ENCODE measurements at places on chromosomes 16 and 17. TPM values are rescaled to one million over a fixed set of nuclear protein-coding genes. Genes with fewer than 3 reads are reported as not detected.
A peak's percentile ranks its signal among the peaks of the same experiment; 100 is the strongest.

- peak overlapping the region; percentile 79 for H3K27ac ChIP-seq
- DNase-seq = no peak
- H3K4me3 ChIP-seq = peak overlapping the region; percentile 50
- no peaks in the 10 kb centered on the region for H3K27me3 ChIP-seq
- H3K4me1 ChIP-seq = peaks cover 28% of the 10 kb centered on the region
- H3K36me3 ChIP-seq = peaks cover 70% of the 10 kb centered on the region
Measured at GRCh38 chr17:75827308-75828075, 16.7 kb downstream of the UNC13D start.

- H3K27me3 ChIP-seq = peaks cover 28% of the 10 kb centered on the region
- no peaks in the 10 kb centered on the region for H3K36me3 ChIP-seq
- H3K27ac ChIP-seq = no peak overlapping the region
- H3K4me3 ChIP-seq = no peak overlapping the region
- H3K4me1 ChIP-seq = no peaks in the 10 kb centered on the region
Measured at GRCh38 chr17:72299592-72299991, 178.8 kb downstream of the SOX9 start.

GRCh38 chr17:1992541-1992940 lies 32.6 kb downstream of the RTN4RL1 start:
- H3K36me3 ChIP-seq = no peaks in the 10 kb centered on the region
- no peak for DNase-seq
- no peaks in the 10 kb centered on the region for H3K27me3 ChIP-seq
- H3K27ac ChIP-seq = no peak overlapping the region
- no peak overlapping the region for H3K4me3 ChIP-seq

GRCh38 chr16:87507351-87508069 lies 14.7 kb upstream of the ZCCHC14 start:
- H3K27me3 ChIP-seq = no peaks in the 10 kb centered on the region
- H3K4me1 ChIP-seq = peaks cover 19% of the 10 kb centered on the region
- peak overlapping the region; percentile 57 for H3K27ac ChIP-seq
- no peaks in the 10 kb centered on the region for H3K36me3 ChIP-seq

DNA sequence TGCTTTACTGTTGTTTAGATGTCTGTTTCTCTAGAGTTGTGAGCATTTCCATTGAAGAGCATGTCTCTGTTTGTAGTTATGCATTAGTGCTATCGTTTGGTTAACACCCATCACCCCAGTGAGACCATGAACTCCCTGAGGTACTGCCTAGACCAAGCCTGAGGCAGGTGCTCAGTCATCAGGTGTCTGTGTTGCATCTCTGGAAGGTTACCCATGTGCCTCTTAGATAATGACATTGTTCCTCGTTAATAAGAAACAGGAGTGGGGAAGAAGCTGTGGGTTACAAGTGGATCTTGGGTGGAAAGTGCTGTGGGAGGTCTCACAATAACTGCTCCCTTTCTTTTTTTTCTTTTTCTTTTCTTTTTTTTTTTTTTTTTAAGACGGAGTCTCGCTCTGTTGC lies 18.3 kb downstream of the DNAJA3 start:
- H3K27ac ChIP-seq = no peak overlapping the region
- no peaks in the 10 kb centered on the region for H3K4me1 ChIP-seq
- H3K27me3 ChIP-seq = no peaks in the 10 kb centered on the region
- DNase-seq = no peak
- H3K4me3 ChIP-seq = no peak overlapping the region

GRCh38 chr16:57993438-57993837 lies 7.0 kb downstream of the ZNF319 start:
- H3K4me3 ChIP-seq = no peak overlapping the region
- no peak overlapping the region for H3K27ac ChIP-seq
- H3K36me3 ChIP-seq = peaks cover 30% of the 10 kb centered on the region
- no peaks in the 10 kb centered on the region for H3K27me3 ChIP-seq
- DNase-seq = no peak
- peaks cover 13% of the 10 kb centered on the region for H3K4me1 ChIP-seq

GRCh38 chr17:6427279-6427781 lies 7.6 kb downstream of the AIPL1 start:
- no peak for DNase-seq
- H3K27me3 ChIP-seq = no peaks in the 10 kb centered on the region
- no peaks in the 10 kb centered on the region for H3K4me1 ChIP-seq
- no peaks in the 10 kb centered on the region for H3K36me3 ChIP-seq
- no peak overlapping the region for H3K4me3 ChIP-seq

GRCh38 chr17:83132251-83133081 lies 53.1 kb downstream of the METRNL start:
- no peak for DNase-seq
- no peaks in the 10 kb centered on the region for H3K4me1 ChIP-seq
- H3K27ac ChIP-seq = no peak overlapping the region
- no peaks in the 10 kb centered on the region for H3K36me3 ChIP-seq
- H3K4me3 ChIP-seq = no peak overlapping the region

GRCh38 chr16:56614549-56614991 lies 6.2 kb downstream of the MT2A start:
- no peak overlapping the region for H3K4me3 ChIP-seq
- no peaks in the 10 kb centered on the region for H3K36me3 ChIP-seq
- no peak for DNase-seq

- H3K27me3 ChIP-seq = no peaks in the 10 kb centered on the region
- DNase-seq = no peak
- H3K4me1 ChIP-seq = peaks cover 12% of the 10 kb centered on the region
Measured at GRCh38 chr16:30691907-30692306, 7.1 kb upstream of the SRCAP start.

DNA sequence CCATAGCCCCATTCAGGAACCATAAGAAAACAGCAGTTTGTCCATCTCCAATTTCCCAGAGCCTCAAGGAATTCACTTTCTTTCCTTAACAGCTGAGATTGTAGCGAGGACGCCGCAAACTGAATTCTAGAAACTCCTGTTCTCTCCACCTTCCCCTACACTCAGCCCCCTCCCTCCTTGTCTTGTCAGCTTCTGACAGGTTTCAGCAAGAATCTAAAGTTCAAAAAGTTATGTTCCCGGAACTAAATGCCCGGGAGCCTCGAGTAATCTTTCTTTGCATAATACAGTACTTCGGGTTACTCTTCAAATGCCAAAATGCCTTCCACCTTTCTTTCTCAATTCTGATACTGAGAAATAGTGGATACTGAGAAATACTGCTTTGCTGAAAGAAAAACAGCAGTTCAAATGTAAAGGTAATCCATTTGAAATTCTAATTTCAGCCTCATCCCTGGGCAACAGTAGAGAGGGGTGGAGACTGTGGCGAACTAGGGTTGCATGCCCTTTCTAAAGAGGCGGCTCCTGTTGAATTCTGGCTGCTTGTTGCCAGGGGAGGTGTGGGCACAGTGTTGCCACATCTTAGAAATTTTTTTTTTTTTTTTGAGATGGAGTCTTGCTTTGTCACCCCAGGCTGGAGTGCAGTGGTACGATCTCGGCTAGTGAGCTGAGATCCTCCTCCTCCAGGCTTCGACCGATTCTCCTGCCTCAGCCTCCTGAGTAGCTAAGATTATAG lies 63.5 kb upstream of the USP7 start:
- H3K27ac ChIP-seq = no peak overlapping the region
- no peaks in the 10 kb centered on the region for H3K27me3 ChIP-seq
- H3K36me3 ChIP-seq = no peaks in the 10 kb centered on the region
- H3K4me3 ChIP-seq = no peak overlapping the region

The CCL14 gene
- total RNA-seq = 54.3 TPM

DNA sequence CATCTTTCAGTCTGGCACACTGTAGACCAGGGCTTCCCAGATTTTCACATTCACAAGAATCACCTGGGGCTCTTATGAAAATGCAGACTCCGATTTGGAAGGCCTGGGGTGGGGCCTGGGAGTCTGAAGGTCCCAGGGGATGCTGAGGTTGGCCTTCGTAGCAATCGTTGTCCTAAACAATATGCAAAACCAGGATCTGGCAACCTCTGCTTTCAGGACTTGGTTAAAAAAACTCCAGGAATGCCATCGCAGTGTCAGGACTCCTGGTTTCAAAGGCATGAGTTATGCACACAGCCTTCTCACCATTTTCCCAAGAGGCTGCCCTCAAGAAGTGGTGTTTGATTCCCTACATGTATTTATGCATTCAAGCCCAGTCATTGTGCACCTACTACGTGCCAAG lies 6.7 kb downstream of the CLEC19A start:
- H3K27me3 ChIP-seq = no peaks in the 10 kb centered on the region
- H3K4me3 ChIP-seq = no peak overlapping the region
- DNase-seq = no peak
- H3K36me3 ChIP-seq = no peaks in the 10 kb centered on the region
- H3K27ac ChIP-seq = no peak overlapping the region
- H3K4me1 ChIP-seq = peaks cover 17% of the 10 kb centered on the region

The ABAT gene
- total RNA-seq = 15.9 TPM

DNA sequence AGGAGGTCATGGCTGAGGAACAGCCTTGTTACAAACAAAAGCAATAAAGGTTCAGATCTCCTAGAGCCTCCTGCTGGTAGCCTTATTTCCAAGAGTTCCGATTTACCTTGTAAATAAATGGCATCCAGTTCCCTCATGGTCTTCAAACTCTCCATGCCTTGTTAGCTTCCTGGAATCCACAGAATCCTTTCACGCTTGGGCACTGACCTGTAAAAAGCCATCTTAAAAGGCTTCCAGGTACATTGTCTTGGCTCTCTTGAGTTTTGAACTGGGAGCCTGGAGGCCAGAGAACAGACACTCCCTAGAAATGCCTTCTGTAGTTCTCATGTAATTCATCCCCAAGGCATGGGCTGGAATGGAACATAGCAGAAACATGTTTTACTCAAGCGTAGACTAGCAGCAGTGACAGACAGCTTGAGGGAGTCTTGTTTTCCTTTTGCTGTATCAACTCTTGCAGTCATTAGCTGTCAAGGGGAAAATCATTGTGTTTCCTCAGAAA lies 207.9 kb downstream of the SNX29 start:
- peaks cover 21% of the 10 kb centered on the region for H3K4me1 ChIP-seq
- no peak overlapping the region for H3K4me3 ChIP-seq
- no peak for DNase-seq

The CDH1 gene
- total RNA-seq = 0.83 TPM

DNA sequence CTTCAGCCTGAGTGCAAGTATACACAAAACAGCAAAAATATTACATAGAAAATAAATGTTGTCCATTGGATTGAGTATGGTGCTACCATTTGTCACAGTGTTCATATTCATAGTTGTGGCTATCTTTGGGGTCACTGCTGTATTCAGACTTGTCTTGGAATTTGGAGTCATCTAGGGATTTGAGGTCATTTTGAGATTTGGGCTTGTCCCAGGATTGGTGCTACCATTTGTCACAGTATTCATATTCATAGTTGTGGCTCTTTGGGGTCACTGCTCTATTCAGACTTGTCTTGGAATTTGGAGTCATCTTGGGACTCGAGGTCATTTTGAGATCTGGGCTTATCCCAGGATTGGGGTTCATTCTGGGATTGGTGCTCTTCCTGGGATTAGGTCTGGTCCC lies 24.8 kb downstream of the OMG start:
- no peaks in the 10 kb centered on the region for H3K27me3 ChIP-seq
- DNase-seq = no peak
- peaks cover 51% of the 10 kb centered on the region for H3K36me3 ChIP-seq
- H3K4me1 ChIP-seq = peaks cover 13% of the 10 kb centered on the region
- H3K4me3 ChIP-seq = no peak overlapping the region
- no peak overlapping the region for H3K27ac ChIP-seq

- H3K27ac ChIP-seq = no peak overlapping the region
- no peak for DNase-seq
- no peaks in the 10 kb centered on the region for H3K27me3 ChIP-seq
- H3K4me1 ChIP-seq = no peaks in the 10 kb centered on the region
- H3K4me3 ChIP-seq = no peak overlapping the region
- H3K36me3 ChIP-seq = peaks cover 31% of the 10 kb centered on the region
Measured at GRCh38 chr16:11833951-11834695, 17.2 kb downstream of the RSL1D1 start.

- H3K27ac ChIP-seq = no peak overlapping the region
- no peaks in the 10 kb centered on the region for H3K36me3 ChIP-seq
- no peak for DNase-seq
- no peaks in the 10 kb centered on the region for H3K27me3 ChIP-seq
- H3K4me1 ChIP-seq = no peaks in the 10 kb centered on the region
- H3K4me3 ChIP-seq = no peak overlapping the region
Measured at GRCh38 chr16:26601335-26601734, 465.4 kb upstream of the C16orf82 start.

- H3K36me3 ChIP-seq = peaks cover 100% of the 10 kb centered on the region
- H3K4me1 ChIP-seq = peaks cover 22% of the 10 kb centered on the region
- no peak overlapping the region for H3K4me3 ChIP-seq
- H3K27me3 ChIP-seq = no peaks in the 10 kb centered on the region
- DNase-seq = no peak
- H3K27ac ChIP-seq = no peak overlapping the region
Measured at GRCh38 chr17:46035112-46035818, 36.2 kb downstream of the STH start.

GRCh38 chr17:63476854-63477479 lies at the start of gene ACE:
TSS of gene ACE (plus strand) at chr17:63477061. CDS start at chr17:63477095, 34 bp downstream.
- DNase-seq = no peak
- peaks cover 33% of the 10 kb centered on the region for H3K4me1 ChIP-seq

DNA sequence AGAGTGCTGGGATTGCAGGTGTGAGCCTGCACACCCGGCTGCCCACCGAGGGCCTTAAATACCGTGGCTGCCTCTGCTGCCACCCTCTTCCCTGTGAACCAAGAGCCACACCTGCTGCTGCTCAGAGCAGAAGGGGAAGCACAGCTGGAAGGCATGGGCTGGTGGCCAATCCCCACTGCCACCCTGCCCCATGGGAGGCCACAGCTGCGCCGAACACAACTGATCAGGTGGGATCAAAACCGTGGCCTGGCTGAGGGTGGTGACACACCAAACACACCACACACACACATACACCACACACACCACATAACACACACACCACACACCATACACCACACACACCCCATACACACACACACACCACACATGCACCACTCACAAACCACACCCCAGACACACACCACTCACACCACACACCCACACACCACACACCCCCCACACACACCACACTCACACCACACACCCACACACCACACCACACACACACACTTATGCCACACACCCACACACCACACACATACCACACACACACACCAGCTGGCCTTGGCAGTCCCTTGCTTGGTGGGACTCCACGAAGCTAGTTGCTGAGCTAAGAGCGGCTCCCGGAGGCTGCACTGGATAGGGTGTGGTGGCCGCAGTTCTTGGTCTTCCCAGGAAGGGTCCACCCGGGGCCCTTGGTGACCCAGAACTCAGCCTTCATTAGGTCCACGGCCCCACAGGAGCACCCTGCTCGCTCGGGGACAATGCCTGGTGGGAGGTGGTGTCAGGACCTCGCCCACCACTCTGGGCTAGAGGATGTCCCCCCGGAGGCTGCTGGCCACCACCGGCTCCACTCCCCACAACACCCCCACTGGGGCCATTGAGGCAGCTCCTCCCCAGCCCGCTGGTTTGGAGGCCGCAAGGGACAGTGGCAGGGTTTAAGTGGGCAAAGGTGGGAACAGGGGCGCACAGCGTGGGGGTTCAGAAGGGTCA lies 14.9 kb downstream of the CEP131 start:
- no peaks in the 10 kb centered on the region for H3K4me1 ChIP-seq
- H3K27ac ChIP-seq = no peak overlapping the region
- no peaks in the 10 kb centered on the region for H3K36me3 ChIP-seq
